ENCODE measurements at places on chromosomes 2 and 18.

GRCh38 chr2:218024871-218025270 is 22.1 kb upstream of the TNS1 start:
- no peak for DNase-seq

GRCh38 chr18:24413148-24413547 is 13.3 kb upstream of the IMPACT start:
- DNase-seq, result no peak

GRCh38 chr2:52776571-52776970 is 991.0 kb upstream of the CHAC2 start:
- DNase-seq, result no peak

GRCh38 chr2:40606862-40607261 is 155.0 kb upstream of the SLC8A1 start:
- no peak for DNase-seq

DNA sequence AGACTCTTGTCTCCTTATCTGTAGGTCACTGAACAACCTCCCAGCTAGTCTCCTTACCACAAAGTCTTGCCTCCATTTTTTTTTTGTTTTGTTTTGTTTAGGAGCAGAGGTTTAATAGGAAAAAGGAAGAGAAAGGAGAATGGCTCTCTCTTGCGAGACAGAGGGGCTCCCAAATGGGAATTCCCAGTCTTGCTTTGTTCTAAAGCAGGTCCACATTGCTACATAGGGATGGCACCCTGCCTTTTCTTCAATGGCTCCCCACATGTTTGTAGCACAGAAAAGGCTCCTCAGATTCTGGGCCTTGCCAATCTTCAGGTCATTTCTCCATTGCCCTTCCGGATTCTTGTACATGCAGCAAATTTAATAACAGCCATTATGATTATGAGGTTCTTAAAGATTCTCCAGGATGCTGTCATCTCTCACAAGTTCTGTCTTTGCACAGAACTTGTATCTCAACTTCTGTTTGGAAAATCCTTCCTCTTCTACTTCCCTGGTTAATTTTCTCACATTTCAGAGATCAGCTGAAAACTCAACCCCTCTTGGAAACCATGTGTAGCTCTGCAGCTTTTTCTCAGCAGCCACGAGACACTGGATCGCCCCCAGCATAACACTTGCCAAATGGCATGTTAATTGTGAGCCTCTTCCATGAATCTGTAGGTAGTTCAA is 23.6 kb downstream of the IL1F10 start:
- DNase-seq, result no peak

DNA sequence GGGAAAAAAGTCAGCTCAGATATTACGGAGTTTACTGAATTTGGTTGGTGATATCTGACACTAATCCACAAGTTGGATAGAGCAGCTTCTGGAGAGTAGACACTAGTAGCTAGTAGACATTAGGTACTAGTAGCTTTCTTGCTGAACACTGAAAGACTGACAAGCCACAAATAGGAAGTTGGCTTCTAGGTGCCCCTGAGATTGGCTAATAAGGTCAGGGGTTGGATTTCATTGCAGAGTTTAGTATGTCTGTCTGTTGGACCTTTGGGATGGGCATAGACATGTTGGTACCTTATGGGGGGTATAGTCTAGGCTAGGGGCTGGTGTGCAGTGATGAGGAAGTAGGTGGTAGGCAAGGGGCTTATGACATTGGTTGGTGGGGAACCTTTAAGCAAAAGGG is 164.9 kb upstream of the LRRTM1 start:
- DNase-seq, result no peak

DNA sequence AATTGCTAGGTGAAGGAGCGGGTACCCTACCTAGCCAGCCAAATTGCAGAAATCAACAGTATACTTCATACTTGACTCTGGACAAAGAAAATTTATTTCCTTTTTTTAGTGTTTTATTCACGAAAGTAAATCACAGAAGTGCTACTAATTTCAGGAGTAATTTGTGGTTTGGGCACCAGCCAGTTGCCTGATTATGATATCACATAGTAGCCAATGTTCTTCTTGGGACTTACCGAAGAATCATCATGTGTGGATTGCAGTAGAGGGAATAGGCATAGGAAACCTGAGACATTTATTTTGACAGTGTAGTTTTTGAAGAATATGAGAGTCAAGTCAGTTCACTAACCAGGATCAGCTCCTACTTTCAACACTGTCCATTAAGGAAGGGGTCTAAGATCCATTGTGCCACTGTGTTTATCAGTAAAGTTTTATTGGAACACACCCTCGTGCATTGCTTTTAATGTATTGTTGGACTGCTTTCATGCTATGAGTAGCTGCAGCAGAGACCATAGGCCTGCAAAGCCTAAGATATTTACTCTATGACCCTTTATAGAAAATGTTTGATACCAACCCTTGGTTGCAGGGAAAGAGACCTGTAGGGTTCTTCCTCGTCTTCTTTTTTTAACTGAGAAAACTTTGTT is 32.1 kb downstream of the TNFRSF11A start:
- no peak for DNase-seq

DNA sequence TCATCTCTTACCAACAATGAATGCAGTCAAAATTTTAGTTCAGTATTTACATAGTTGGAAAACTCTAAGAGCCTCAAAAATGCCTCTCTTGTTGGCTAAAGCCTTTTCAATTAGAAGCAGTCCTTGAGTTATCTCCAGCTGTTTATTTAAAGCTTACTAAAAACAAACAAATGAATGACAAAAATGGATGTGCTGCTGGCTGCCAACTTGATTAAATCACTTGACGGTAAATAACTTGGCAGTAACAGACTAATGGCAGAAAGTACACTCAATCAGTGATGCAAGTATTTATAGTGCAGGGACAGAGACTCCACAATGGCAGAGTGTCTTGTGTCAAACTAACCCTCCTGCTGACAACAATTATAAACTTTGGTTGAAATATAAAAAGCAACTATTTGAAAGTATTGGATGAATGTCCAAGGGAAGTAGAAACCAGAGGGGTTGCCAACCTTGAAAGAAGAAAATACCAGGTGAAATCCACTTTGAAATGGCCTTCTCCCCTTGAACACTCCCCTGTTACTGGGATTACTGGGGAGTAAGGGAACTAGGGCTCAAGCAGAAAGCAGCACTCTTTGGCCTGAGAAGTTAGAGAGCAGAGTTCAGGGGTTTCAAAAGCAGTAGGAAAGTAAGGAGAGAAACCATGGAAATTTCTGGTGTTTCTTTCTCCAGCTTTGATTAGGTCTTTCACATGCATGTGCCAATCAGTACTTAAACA is 245.2 kb upstream of the SPHKAP start:
- no peak for DNase-seq

DNA sequence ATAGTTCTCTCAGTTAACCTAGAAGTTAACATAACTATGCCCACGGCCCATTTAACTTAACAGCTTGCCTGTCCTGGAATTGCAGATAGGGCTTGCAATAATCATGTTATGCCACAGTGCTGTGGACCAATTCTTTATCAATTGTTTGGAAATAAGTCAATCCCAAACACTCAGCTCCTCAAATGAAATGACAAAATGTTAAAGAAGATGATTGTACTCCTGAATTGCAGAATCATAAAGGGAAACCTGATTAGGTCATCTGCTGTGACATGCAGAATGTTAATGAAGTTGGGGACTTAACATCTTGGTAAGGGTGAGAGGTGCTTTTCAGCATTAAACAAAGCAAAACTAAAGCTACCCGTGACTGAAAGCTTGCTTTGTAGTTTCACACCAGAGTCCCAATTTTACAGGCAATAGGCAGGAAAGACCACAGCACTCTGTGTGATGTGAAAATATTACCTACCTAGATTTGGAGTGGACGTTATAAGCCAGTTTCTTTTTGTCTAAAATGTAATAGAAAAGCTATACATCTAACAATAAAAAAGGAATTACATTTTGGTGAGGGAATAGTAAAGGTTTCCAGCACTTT is 364.0 kb downstream of the GPD2 start:
- no peak for DNase-seq

GRCh38 chr18:57475408-57475807 is 40.2 kb downstream of the ONECUT2 start:
- no peak for DNase-seq

DNA sequence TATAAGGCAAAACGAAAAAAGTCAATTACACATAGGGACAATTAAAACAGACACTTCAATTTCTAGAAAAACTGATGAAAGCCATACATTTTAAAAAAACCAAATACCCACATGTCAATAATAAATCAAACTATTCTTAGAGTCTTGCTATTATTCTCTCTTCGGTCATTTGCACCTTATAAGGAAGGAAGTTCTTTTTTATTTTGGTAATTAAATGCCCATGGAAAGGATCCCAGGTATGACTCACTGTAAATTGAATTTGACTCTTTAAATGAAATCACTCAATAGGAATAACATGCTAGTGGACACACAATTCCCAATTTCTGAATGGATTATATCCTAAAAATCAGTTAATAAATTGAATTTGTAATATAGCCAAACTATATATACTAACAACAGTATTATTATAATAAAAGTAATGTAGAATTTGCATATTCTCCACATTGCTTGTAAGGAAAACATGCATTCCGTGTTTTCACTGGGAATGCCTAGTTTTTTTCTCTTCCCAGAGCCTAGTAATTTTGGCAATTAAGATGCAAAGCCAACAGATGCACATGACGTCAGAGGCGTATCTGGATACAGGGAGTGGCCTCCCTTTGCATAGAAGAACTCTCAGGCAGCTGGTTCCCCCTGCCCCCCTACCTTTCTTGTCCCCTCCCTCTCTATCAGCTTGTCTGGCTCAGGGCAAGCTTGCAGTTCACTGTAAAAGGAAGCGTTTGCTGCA is 153.5 kb upstream of the PGAP1 start:
- no peak for DNase-seq

DNA sequence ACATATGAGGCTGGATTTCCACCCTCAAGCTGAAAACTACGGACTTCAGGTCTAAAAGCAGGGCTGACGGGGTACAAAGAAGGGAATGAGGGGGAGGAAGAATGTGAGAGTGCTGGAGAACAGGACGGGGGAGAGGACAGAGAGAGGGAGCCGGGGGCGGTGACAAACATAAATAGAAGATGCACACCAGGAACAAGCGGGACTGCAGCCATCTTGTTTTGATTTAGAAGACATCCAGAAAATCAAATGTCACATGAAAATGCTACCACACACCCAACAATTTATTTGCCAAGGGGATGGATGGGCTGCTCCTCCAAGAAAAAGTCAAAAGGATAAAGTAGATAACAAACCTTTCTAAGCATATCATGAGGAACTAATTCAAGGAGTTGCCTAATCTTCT is 59.2 kb upstream of the FHL2 start:
- DNase-seq, result no peak

DNA sequence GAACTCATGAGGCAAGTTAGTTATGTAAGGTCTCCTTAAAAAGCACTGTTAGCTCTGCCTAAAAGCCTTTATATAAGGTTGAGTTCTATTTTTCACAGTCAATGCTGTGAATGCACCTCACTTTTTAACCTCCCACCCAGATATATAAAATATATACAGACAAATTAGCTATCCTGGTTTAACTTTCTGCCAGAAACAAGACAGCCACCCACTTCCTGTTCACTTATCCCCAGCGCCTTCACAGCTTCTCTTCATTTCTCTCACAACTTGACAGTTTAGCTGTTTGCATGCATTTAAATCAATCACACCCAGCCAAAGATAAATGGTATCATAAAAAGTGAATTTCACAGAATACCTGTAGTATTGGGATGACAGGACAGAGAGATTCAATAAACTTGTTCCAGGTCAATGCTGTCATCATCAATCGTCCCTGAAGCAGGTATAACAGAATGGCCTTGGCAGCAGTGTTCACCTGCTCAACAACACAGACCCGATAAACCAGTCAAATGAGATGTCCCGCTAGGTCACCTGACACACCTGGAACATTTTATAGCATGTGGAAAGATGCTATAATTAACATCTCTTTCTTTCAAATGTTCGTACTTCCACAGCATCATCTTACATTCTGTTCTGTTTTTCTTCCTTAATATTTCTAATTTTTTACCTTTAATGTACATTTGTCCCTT is 55.7 kb downstream of the RTTN start:
- DNase-seq, result no peak

DNA sequence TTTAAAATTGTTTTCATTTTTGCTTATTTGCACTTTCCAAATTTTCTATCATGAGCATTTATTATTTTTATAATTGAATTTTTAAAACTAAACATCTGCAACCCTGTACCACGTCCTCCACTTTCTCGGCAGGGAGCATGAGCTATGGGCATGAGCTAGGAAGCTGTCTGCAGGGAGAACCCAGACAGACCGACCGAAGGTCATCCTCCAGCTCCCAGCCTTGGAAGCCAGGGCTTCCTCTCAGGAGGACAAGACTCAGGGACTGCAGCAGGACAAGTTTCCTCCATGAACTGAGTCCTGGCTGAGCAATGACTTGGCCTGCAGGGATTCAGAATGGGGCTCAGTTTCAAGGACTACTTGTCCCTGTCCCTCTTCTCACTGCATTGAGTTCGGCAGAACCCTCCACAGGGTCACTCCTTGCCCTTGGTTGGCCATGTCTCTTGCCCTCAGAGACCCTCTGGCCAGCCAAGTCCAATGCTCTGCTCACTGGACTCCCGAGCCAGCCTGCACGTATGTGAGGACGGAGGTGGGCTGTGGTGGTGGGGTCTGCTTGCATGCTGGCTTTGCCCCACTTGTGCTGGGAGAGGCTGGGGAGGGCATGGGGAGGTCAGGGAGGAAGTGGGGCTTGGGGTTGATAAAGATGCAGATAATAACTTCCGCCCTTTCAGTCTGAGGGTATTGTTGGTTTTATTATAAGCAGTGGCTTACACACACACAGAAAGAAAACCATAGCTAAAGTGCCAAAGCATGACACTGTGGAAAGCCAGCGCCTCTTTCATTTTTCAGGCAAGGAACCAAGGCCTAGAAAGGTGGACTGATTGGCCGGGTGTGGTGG is 6.6 kb downstream of the NMUR1 start:
- DNase-seq, result no peak

- DNase-seq, result no peak
These were observed 90.2 kb upstream of the LHCGR start for GRCh38 chr2:48845684-48846083.

GRCh38 chr2:192243488-192243887 is 48.8 kb upstream of the TMEFF2 start:
- no peak for DNase-seq

GRCh38 chr2:31138037-31138962 is at the start of gene GALNT14:
Gene GALNT14 (minus strand): TSS chr2:31138440. CDS start chr2:31138086, 354 bp downstream.
- peak; percentile 76 for DNase-seq

- no peak for DNase-seq
These were observed 315.0 kb downstream of the ALK start for GRCh38 chr2:29606104-29607037.

GRCh38 chr2:10274376-10274775 is 28.3 kb upstream of the HPCAL1 start:
- DNase-seq, result no peak
